ENCODE measurements at places on chromosomes 7 and 10.

- no peak for DNase-seq
Measured at GRCh38 chr7:34452363-34452762, 205.7 kb upstream of the NPSR1 start.

- DNase-seq, result no peak
Measured at GRCh38 chr7:99314504-99314903, 11.2 kb upstream of the ARPC1A start.

- no peak for DNase-seq
Measured at GRCh38 chr7:17690030-17690429, 250.3 kb downstream of the SNX13 start.

DNA sequence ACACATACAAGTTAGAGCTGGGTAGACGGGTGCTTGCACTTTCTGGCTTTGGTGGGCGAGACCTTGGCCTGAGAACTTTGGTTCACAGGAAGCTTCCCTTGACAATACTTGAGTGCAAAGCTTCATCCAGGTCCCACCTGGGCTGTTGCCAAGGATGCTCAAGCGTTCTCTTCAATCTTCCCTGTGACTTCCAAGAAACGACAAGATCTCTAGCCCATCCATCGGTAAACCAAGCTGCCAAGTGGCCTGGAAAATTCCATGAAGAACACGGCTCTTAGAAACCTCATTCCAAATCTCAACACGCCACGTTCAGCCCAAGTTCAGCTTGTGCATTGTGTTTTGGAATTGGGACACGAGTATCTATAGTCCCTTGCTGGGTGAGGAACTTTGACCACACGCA is 84.7 kb downstream of the CHST15 start:
- DNase-seq, result no peak

GRCh38 chr7:105088456-105088855 is 74.5 kb downstream of the KMT2E start:
- DNase-seq, result no peak

DNA sequence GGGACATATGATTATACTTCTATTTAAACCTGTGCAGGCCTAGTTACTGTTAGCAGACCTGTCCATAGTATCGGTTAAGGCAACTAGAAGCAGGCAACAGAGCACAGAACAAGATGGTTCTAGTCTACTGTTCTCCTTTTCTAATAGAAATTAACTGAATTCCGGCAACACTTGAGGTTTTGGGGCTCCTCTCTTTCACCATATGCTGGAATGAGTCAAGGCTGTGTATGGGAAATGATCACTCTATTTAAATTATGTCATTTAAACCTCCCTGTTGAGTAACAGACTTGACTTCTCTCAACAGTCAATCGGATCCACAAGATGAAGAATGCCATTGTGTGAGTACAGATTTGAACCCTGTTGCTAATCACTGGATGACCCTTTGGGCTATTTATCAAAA is 6.2 kb upstream of the OTUD1 start:
- no peak for DNase-seq

GRCh38 chr10:22657566-22658225 is 56.7 kb downstream of the PIP4K2A start:
- no peak for DNase-seq

DNA sequence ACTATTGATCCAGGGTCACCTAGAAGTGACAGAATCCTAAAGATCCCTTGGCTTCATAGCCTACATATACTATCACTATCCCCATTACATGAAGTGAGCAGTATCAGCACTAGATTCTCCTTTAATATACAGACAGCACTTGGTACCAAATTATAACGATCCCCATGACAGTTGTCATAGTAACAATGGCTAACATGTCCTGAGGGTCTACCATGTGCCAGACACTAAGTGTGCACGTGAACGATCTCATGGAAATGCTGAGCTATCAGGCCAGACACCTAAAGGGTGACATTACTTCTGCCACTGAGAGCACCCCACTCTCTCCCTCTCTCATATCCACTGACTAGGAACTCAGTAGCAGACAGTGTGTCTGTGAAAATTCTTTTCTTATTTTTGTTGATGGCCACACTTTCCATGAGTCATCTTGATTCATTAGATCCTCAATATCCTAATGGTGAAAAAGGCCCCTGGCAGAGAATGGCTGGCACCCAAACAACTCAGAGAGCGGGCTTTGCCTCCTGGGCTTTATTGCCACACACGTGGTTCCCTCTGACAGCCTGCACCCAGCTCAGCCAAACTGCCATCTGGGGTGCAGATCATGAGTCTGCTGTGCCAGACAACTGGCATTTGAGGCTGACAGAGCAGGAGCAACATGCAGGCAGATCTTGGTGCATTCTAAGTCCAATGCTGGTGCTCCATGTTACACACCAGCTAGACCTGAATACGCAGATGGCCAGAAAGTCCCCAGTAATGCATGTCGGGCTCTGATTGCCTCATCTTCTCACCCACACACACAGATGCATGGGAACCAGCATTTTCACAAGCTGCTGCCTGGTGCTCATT is 176.3 kb downstream of the DGKI start:
- DNase-seq, result no peak
